ENCODE measurements at places on chromosomes 4 and X. TPM values are rescaled to one million over a fixed set of nuclear protein-coding genes. Genes with fewer than 3 reads are reported as not detected.

GLUD2 gene
- polyA plus RNA-seq: 0.83 TPM

GRCh38 chrX:38561951-38562719 is 793 bp downstream of the TSPAN7 start:
- peak; percentile 56 for DNase-seq

FHDC1 gene
- 0.91 TPM for polyA plus RNA-seq

GRCh38 chrX:130704053-130705038 is 198.7 kb downstream of the ENOX2 start:
- DNase-seq: no peak

DNA sequence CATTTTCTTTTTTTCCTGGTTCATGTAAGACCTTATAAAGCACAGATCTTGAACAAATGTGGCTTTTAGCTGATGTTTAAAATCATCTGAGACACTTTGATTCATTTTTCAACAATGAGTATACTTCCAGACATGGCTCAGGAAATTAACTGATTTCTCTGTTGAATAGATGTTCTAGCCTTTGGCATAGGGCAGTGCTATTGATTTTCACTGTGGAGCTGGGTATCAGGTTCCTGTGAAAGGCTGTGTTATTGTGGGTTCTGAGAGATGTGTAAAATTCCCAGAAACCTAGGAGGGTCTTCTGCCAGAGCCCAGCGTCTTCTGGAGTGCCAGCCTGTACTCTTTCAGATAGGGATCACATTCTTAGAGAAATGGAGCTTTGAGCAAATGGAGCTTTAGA is 278.9 kb downstream of the EPHA5 start:
- DNase-seq: no peak
